HFF-Myc (cell line): ENCODE measurements at places on chromosomes 2 and 18.

DNA sequence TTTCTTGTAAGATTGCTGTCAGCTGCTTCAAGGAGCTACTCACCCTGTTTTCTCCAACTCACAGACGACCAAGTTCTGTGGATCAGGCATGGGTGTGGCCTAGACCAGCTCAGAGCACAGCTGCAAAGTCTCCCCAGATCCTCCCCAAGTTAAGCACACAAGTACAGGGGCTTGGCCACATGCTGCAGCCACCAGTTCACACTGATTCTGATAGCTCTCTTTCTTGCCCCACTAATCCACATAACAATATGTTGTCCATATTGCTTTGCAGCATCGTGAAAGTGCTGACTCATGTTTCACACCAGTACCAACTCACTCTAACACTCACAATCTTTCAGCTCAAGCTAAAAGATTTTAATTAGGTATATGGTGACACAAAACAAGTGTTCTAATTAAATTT is 437.0 kb downstream of the PARD3B start:
- DNase-seq = peak; percentile 12

GRCh38 chr2:34266908-34267697 is 668.0 kb upstream of the FAM98A start:
- DNase-seq = no peak

DNA sequence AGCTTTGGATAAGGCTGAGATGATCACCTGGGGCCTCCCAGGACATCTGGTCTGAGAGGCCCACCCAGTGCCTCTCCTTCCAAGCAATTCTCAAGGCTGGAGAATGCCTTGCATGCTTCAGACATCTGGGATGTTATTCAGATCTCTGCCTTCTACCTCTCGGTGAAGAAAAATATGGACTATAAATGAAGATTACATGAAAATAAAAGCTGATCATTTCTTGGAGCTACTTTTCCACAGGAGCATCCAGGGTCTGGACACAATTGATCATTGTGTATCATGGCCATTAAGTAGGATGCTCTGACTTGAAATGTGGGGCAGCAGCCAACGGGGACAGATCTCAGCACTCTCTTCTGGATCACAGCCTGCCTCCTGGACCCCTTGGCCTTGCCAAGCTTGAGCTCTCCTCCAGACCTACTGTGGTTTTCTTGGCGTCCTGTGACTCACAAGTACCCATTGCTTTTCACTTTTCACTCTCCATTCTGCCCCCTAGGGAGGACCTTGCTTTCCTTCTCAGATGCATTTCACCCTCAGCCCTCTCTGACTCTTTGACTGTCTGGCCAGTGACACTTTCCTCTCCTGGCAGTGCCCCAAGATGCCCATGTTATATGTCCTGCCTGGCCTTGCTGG is 203.1 kb downstream of the INSIG2 start:
- DNase-seq = no peak

DNA sequence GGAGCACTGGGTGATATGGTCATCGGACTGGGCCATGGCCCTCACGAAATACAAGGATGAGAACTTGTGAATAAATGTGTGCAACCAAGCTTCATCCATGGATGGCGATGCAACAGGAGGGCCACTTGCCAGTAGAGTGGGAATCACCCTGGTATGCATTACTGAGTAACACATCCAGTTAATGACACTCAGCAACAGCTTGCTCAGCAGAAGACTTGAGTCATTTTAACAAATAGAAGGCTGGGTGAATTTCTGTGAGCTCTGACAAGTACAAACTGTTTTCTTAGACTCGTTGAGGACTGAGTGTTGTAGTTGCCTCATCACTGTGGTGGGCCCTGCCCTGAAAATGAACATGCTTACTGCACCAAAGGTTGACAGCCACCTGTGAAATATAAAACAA is 221.6 kb downstream of the NCKAP5 start:
- DNase-seq = no peak

DNA sequence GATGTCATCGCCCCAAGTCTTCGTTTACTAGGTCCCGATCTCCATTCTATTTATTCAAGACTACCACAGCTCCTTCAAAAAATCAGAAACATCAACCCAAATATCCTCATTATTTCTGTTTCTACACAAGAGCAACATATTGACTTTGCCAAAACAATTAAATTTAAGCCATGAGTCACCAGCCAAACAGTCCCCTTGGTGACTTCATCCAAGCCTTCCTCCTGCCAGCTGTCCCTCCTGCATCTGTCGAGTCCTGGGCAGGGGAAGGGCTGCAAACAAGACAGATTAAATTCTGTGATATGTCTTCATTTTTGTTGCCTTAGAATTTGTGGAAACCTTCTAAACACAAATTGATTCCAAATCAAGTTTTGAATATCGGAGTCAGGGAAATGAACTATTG is 110.3 kb downstream of the SP3 start:
- DNase-seq = peak; percentile 31

- DNase-seq = no peak
Observed at GRCh38 chr2:101900375-101900774, 91.4 kb upstream of the IL1R2 start.

DNA sequence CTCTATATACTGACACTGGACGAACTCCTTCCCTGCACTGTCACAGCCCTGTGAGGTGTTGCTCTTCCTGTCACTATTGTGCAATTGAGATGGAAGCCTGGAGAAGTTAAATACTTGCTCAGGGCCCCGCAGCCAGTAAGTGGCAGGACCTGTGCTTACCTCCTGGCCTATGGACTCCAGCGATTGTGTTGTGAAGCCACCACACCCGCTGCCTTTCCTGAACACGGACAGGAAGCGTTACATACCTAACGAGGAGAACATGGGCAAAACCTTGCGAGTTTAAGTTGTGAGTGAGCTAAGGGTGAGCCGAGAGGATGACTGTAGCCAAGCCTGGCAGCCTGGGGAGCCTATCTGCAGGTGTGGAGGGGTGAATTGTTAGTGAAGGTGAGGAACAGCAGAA is 26.1 kb downstream of the RAB31 start:
- DNase-seq = no peak

DNA sequence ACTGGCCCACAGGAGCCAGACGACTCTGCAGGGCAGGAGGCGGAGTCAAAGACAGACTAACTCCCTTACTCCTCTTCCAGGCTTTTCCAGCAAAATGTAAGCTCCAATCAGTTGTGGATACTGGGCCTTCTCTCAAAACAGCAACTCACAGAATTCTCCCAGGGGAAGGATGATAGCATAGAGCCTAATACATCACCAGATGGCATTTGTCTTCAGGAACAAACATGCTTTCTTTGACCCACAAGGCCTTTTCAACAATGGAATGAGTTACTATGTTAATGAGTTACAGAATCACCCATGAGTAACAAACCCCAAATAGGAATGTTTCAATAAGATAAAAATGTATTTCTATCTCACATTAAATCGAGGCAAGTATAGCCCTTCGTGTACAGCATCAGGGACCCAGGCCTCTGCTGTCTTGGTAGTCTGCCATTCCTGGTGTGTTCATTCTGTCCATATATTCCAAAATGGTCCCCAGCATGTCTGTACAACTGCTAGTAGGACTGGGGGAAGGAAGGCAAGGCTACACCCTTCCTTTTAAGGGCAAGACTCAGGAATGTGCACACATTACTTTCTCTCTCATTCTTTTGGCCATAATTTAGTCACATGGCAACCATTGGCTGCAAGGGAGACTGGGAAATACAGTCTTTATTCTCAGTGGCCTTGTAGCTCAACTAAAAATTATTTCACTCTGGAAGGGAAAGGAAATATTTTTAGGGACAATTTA is 76.4 kb downstream of the BOD1L2 start:
- no peak for DNase-seq

DNA sequence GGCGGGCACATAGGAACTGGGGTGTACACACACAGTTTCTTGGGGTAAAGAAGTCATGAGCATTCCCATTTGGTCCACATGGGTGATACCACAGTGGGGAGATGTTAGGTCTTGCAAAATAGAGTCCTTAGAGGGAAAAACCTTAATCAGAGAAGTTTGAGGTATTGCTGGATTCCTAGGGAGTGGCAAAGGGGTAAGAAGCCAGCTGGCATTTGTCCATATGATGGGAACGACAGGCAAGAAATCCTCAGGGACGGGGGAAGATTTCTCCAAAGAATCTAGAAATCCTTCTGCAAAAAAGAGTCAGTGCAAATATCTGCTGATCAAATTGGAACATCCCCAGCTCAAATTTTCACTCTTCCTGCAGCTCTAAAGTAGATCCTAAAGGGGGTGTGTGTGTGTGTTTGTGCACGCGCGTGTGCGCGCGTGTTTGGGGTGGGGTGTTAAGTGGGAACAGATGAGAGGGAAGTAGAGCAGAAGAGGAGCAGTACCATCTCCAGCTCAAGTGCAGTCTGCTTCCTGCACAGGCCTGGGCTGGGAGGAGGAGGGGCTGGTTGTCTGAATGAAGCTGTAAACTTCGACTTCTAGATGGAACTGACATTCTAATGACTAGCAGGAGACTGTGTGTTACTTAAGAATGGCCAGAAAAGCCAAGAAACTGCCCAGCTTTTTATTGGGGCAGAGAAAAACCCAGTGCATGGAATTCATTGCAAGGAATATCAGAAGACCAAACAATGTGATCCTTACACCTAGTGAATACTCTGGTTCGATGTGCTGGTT is 168.0 kb downstream of the SPP2 start:
- no peak for DNase-seq

DNA sequence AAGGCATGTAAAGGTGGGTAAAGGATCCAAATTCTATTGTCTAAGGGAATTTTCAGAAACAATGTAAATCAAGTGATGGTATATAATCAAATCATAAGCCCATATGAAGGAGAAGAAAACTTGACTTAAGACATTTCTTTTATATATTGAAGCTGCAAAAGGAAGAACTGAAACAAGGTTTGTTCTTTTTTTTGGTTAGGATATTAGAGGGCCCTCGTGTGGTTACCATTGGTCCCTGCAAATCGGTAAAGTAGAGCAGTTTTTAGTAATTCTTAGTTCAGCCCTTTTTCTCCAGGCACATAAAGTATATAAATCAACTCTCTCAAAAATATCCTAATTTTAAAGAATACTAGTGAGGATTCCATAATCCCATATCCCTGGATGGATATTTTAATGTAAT is 105.6 kb upstream of the STK17B start:
- no peak for DNase-seq
